ENCODE measurements at places on chromosomes 1 and 21. TPM values are rescaled to one million over a fixed set of nuclear protein-coding genes. Genes with fewer than 3 reads are reported as not detected.
A peak's percentile ranks its signal among the peaks of the same experiment; 100 is the strongest.

GRCh38 chr1:101741910-101742309 lies 254.8 kb downstream of the OLFM3 start:
- no peak for DNase-seq

- DNase-seq, result no peak
These were observed 2.6 kb upstream of the CCDC28B start for GRCh38 chr1:32197837-32198236.

S100A6 gene
- total RNA-seq, result 340 TPM

- DNase-seq, result no peak
These were observed 27.7 kb downstream of the DSTYK start for GRCh38 chr1:205183676-205184335.

DNA sequence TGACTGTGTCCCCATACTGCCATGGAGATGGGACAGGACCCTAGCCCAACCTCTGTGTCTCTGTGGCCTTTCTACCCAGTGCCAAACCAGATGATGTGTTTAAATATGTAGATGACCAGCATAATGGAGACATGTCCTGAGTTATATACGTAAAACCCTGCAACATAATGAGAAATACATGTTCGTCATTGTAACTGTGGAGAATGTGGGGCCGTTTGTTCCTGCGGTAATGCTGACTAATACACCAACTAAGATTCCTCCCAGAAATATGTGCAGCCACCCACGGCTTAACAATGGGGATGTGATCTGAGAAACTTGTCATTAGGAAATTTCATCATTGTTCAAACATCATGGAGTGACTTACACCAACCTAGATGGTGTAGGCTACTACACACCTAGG lies 71.7 kb upstream of the SIM2 start:
- DNase-seq, result no peak

DNA sequence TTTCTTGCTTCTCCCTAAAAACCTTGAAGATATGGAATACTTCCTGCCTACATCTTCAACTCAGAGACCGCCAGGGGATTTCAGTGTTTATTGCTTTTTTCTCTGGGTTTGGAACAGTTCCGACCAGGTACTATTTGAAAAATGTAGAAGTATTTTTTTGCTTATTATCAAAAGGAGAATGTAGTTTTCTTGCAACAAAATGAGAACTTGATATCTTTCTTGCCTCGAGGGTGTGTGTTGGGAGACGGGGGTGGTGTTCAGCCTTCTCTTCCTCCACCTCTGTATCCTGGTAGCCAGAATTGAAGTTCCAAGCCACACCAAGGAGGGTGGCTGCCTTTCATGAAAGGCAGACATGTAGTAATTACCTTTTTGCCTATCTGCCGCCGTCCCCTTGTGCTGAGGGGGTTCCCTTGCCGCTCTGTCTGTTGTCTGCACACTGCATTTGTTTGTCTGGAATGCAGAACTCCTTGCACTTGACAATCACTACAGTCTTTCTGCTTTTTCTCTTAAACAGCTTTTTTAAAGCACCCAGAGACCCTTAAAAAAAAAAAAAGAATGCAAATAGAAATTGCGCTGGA lies 212.1 kb downstream of the PBX1 start:
- no peak for DNase-seq

DNA sequence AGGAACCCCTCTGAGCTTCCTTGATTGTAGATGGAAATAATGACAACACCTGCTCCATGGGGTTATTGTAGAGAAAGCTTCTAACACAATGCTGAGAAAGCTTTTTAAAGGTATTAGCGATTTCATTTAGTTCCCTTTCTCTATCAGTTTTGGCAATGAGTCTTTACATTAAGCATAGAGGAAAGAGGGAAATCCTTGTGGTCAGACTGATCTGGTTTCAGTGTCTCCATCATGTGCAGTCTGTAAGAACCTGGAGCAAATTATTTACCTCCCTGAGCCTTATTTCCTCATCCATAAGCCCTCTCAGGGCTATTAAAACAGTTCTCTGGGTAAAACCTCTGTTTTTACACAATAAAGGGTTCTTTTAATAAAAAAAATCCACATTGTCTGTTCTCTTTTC lies 87.5 kb downstream of the FGGY start:
- DNase-seq, result no peak

LIPI gene
- total RNA-seq, result not detected

KIF17 gene
- 1.9 TPM for total RNA-seq

ATF3 gene
- total RNA-seq, result 6.5 TPM

DNA sequence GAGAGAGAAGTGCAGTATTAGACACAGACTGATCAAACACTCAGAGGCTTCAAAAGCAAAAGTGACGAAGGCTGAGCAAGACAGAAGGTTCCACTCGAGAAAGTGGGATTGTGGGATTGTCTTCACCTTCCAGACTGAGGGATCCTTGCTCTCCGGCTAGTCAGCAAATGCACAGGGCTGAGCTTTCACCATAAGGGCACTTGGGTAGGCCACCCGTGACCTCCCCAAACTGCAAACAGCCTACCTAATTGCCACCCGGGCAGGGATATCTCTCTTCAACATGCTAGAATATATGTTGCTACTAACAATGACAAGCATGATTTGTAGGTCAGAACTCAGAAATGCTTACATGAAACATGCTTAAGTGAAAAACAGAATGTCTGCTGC lies 35.3 kb upstream of the RIPK4 start:
- no peak for DNase-seq

GRCh38 chr21:38958940-38959691 lies 153.4 kb downstream of the ETS2 start:
- no peak for DNase-seq

DNA sequence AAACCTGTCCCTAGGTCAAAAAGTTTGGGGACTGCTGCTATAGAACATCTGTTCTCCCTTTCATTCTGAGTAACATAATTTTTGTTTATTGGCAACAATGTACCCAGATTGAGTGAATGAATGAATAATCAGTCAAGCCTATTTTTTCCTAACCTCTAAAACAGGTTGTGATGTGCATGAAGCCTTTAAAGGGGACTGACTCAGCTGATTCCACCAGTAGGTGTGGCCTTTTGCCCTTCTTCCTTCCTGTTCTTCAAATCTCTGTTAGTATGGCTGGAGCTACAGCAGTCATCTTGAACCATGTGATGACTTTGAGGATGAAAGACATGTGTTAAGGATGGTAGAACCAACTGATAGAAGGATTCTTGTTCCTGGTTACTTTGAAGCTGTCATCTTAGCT lies 476.1 kb downstream of the NUF2 start:
- no peak for DNase-seq

FAM151A gene
- total RNA-seq, result not detected

- no peak for DNase-seq
These were observed 375.7 kb upstream of the CAMK1G start for GRCh38 chr1:209207701-209208286.

DNA sequence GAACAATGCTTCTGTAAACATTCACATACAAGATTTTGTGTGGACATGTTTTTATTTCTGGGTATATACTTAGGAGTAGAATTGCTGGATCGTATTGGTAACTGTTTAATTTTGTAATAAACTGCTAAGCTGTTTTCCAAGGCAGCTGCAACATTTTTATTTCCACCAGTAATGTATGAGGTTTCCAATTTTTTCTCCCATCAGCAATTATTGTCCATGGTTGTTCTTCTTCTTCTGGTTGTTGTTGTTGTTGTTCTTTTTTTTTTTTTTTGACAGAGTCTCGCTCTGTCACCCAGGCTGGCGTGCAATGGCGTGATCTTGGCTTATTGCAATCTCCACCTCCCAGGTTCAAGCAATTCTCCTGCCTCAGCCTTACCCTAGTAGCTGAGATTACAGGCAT lies 26.9 kb downstream of the ZYG11B start:
- no peak for DNase-seq

DNA sequence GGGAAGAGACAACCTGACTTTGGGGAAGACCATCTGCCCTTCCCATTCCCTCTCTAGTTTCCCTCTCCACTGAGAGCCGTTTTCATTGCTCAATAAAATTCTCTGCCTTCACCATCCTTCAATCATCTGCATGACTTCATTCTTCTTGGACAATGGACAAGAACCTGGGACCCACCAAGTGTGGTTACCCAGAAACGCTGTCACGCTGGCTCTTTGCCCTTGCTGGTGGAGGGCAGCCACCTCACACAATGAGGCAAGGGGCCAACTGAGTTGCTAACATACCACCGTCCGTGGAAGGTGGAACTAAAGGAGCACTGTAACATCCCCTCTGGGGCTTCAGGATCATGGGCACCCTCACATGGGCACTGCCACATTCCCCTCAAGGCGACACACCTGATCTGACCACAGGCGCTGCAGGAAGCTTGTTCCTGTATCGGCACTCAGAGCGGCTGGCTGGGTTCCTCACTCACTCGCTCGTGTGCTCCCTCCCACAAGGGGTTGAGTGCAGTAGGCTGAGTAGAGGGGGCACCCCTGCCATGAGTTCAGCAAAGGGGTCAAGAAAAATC lies 652.4 kb downstream of the PLPP3 start:
- no peak for DNase-seq

- no peak for DNase-seq
These were observed 37.6 kb downstream of the MCOLN2 start for GRCh38 chr1:84959294-84959693.

- DNase-seq, result no peak
These were observed 93.0 kb downstream of the ATP1A1 start for GRCh38 chr1:116465845-116466685.

ARHGAP30 gene
- 13.5 TPM for total RNA-seq

GNAT2 gene
- not detected for total RNA-seq

DNA sequence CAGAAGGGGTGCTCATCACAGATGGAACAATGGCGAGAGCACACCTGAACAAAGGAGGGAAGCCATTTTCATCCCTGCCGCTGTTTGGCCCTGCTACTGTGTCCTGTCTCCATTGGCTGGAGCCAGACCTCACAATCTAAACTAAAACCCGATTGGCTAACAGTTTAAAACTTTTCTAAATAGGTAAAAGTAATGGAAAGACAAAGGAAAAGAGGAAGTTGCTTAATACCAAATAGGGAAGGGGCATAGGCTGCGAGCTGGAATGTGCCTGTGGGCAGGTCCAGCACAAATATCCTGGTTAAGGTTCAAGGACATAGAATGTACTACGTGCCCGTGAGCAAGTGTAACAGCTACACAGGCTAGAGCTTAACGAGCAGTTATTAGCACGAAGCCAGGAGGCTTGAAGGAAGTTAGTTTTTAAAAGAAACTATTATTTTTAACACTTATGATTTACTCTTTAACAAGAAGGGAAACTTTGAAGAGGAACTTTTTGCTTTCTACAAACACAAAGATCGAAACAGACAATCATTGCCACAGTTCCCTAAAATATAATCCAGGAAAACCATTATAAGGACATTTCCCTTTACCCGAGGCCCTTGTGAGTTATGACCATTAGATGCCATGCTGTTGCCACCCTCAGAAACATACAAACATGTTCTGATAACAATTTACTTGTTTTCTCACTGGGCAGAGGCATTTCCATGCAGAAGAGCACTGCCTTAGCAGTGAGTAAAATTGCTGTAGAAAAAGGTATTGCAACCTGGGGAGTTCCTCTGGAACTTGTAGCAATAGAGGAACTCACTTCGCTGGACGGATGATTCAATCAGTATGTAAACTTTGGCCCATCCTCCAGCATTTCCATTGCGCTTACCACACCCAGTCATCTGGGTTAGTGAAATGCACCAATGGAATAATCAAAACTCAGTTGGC lies 4.8 kb upstream of the PTTG1IP start:
- no peak for DNase-seq

IFI44 gene
- 3.1 TPM for total RNA-seq

CLEC20A gene
- total RNA-seq, result not detected

KLF17 gene
- total RNA-seq, result not detected

- no peak for DNase-seq
These were observed 40.6 kb upstream of the CYP2J2 start for GRCh38 chr1:59967141-59967697.

DNA sequence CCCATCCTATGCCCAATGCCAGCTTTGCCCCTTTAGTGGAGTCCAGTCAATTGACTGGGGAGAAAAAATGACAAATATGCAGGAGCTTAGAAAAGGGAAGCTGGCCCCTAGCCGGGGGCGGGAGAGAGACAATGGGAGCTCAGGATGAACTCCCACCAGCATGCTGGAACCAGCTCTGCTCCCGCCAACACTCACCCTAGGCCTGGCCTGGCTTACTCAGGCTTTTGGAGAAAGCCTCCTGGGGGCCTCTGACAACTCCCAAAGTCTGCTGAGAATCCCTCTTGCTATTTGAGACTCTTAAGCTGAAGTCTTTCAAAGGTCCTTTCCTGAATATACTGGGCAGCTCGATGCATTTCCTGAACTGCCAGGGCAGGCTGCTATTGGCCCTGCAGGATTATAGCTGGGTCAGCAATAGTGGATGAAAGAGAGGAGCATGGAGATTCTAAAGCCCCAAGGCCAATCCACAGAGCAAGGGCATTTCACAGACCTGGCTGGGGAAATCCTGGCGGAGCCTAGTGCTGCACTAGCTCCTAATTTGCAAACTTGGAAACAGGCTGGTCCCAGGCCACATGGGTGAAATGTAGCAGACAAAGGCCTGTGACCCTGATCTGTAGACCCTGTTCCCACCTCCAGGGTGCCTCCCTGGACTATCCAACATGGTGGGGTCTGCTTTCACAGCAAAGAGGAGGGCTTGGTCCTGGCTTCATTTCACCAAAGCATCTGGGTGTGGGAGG lies 35.7 kb upstream of the CLSTN1 start:
- DNase-seq, result no peak

MT1HL1 gene
- not detected for total RNA-seq

- no peak for DNase-seq
These were observed 103.3 kb upstream of the SLC45A1 start for GRCh38 chr1:8214501-8215173.

DNA sequence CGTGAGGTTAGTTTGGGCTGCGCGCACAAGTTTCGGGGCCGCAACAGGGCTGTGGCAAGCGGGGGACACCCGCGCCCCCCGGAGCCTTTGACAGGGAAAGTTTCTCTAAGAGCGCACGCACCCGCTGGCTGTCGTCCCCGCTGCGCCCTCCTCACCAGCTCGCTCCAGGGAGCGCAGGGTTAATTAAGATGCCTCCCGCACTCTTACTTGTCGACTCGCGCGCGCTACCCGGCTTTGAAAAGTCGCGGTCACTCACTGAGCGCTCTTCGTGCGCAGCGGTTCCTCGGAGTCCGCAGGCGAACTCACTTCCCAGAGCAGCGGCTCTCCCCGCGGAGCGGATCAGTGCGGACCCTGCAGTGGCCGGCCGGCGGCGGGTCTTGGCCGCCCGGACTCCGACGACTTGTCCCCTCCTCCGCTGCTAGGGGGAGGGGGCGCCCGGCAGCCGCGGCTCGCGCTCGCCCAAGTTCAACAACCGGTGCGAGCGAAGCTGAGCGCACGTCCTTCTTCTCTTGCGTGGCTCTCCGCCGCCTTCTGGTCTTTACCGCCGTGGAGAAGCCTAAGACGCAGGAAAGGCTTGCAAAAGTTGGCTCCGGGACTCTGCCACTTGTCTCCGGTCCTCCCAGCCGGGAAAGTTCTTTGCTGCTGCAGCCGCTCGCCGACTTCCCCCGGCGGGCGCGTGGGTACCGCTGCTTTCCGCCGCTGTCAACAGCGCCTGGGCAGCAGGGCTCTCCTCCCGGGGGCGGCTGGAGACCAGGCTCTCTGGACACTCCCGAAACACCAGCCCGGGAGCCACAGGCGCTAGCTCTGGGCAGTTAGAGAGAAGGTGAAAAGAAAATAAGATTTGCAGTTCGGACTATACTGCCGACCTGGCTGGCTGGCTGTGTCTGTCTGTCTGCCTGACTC lies 506 bp downstream of the JUN start:
- DNase-seq, result peak; percentile 71

- DNase-seq, result no peak
These were observed 62.6 kb upstream of the ACOT11 start for GRCh38 chr1:54485416-54485815.

ZNF281 gene
- total RNA-seq, result 6.3 TPM

LRRC71 gene
- total RNA-seq, result not detected
